ENCODE measurements at places on chromosomes 7 and 10.

DNA sequence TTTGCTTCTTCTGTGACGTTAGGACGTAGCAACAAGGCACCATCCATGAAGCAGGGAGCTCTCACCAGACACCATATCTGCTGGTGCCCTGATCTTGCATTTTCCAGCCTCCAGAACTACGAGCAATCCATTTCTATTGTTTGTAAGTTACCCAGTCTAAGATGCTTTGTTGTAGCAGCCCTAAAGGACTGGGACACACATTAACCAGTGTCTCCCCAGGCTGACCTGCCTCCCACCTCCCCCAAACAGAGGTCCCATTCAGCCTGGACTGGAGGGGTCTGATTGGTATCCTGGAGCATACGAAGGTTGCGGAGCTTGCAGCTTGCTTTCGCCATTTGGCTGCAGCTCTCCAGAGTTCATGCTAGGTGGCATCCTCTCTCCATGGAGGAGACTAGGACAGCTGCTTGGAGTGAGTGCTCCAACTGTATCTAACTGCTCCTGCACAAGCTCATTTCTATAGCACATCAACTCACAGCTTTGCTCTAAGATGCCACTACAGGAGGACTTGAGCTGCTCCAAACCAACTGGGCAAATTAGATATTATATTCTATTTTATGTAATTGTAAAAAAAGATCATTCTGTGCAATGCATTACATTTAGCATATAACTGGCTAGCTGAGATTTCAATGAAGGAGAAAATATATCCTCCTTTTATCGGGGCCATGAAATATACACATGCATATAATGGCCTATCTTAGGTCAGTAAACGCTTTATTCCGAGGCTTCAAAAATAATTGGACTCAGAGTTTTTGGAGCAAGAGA lies 8.0 kb upstream of the GRK5 start:
- peak; percentile 60 for DNase-seq

- no peak for DNase-seq
These were observed 216.8 kb downstream of the PTEN start for GRCh38 chr10:88080213-88080612.

GRCh38 chr7:21587139-21587784 lies 44.4 kb downstream of the DNAH11 start:
- DNase-seq: no peak

DNA sequence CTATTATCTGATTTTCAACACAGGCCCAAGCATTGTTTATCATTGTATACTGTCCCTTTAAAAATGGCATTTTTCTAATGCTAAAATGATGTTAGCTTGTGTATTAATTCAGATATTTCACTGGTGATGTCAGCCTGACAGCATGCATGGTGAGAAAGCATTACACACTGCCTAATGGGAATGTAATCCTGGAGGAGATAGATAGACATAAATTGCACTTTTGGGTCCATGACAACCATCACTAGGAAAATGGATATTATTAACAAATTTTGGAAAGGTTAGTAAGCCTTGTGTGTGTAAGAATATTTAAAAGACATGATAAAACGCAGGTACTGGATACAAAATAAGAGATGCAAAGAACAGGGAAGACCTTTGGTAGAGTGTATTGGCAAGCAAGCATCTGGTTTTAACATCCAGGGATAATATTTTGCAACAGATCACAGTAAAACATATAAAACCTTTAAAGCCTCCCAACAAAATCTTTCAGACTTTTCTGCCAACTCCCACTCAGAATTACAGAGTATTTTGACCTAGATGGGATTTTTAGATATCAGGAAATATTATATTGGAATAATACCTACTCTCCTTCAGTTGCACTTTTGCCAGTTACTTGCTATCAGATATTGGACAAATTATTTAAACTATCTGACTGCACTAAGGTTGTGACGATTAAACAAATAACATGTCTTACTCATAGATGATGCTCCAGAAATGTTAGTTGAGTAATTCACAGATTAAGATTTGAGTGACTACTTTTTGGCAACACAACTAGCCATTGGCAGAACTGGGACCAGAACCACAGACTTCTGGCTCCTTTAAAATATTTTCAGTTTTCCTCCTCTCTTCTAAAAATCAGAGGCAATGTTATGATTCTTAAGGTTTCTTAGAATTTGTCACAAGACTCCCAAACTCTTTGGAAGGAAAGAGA lies 291.6 kb upstream of the SEMA3C start:
- no peak for DNase-seq

DNA sequence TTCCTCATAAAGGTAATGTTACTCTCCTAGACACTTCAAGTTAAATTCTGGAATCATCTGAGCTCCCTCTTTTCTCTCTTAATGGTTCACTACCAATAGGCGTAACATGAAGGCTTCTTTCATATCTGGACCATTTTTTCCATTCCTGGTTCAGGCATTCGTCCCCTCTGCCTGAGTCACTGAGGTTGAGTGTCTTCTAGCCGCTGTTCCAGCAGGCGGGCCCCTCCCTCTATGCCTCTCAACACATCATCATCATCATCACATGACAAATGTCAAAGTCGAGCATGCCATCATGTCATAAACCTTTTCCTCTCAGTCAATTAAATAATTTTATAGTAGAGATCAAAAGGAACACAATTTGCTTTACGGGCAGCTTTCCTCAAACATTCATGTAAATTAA lies 168.9 kb upstream of the ASAH2 start:
- no peak for DNase-seq

DNA sequence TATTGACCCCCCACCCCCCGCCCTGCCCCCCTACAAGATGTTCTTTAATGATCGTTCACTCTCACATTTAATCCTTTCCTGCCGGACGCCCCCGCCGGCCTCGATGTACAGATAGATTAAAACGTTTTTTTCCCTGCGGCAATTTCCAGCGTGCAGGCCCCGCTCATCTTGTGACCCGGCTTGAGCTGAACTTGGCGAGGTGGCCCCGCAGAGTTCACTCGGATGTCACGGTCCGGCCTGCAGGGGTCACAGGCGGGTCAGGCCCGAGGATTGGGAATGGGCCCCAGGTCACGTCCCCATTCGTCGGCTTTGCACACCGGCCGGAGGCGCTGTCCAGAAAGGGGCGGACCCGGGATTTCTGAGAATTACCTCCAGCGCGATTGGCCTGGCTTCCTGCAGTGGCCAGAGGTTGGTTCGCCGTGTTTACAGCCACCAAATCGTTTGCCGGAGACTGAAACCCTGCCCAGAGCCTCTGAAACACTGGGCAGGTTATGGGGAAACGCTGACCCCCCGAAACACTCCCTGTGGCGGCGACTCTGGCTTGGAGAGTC lies 1.9 kb upstream of the CYP26A1 start:
- no peak for DNase-seq

DNA sequence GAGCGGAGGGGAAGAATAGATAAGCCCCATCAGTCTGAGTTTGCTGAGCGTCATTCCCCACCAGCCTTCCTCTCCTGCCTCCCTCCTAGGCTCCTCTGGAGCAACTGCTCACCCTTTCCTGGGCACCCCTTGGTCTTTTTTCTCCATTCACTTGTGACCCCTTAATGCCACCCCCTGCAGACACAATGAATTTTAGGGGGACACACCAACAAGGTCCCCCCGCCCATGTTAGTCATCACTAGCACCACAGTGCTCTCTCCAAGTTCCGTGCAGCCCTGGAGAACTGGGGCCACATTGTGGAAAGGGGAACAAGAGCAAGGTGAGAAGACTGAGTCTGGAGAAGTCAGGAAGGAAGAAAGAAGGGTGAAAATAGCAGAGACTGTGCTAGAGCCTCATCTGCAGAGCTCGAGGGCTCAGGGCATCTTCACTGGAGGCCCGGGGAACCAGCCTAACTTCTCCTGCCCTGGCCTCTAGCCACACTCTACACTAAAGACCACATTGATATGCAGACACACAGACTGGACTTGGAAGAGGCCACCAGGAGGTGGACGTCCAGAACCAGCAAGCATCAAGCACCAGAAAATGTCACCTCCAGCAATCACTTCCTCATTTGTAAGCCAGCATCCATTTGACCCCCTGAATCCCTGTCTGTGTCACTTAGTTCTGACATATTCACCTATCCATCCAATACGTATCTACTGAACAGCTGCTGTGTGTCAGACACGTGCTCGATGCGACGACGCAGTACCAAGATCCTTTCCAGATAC lies 17.5 kb downstream of the RGR start:
- no peak for DNase-seq

DNA sequence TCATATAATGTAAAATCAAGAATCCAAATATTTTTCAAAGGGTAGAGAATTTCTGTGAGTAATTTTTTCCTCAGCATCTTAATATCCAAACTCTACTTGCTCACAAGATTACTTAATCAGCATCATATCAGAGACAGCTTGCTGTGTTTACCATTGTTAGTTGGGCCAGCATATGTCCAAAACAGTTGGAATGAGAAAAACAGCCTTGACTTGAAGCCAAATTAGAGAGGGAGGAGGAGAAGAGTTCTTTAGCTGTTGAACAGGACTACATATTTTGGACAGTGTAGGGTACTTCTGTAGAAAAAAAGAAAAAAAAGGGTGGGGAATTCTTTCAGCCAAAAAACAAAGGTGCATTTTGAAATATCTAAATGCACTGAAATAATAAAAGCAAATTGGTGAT lies 69.8 kb downstream of the HDAC9 start:
- no peak for DNase-seq

DNA sequence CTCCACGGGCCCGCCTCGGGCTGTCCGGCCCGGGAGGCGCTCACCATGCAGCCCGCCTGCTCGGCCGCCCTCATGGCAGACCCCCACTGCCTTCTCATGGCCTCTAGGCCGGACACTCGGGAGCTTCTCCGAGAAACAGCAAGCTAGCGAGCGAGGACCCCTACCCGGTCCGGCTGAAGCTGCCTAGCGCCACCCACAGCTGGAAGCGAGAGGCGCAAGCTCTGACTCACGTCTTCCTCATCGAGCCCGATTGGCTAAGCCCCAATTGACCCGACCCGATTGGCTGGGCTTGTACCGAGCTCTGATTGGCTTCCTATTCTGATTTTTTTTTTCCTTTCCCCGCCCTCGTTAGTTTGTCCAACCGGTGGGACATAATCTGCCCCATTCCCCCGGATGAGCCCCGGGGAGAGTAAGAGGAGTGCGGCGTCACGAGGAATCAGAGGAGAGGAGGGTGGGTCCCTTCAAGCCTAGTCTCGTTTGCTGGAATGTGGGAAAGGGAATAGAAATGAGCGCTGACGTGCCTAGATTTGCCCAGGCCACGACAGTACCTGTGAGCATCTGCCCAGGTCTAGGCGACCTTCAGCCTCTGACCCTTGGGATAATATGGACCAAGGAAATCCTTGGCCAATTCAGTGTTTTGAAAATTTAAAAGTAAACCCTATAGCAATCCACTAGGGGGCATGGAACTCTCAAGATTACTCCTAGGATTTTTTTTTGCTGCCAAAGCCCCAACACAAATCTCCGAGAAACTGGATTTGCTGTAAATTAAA lies at the start of gene TYSND1:
TSS of gene TYSND1 (minus strand) at position 212 of the 770 bp plus-strand sequence. CDS start at position 98, 114 bp downstream.
- DNase-seq: peak; percentile 94

- DNase-seq: no peak
These were observed 250.1 kb downstream of the ABCA13 start for GRCh38 chr7:48421357-48421756.

GRCh38 chr7:94472608-94473007 lies 37.0 kb upstream of the CASD1 start:
- no peak for DNase-seq

DNA sequence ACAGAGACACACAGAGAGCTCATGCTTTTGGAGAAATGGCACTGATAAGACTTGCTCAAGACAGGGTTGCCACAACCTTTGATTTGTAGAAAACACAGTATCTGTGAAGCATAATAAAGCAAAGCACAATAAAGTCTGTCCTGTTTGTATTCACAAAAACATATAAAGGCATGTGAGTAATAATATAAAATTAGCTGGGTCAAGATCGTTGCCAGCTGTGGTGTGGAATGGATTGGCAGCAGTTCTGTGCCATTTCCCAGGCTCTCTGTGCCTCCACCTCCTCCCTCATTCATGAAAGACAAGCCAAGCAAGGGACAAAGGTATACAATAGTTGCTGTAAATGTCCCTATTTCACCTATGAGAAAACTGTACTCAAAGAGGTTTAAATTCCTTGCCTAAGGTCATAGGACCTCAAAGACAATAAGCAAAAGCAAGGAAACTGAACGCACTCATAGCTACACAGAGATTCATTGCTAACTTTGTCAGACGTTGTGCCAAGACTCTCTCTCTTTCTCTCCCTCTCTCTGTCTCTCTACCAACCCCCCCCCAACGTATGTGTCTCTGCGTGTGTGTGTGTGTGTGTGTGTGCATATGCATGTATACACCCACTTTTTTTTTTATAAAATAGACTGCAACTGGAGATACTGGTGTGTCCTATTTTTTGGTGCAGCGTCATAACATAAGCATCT lies 31.8 kb downstream of the CHST3 start:
- no peak for DNase-seq

DNA sequence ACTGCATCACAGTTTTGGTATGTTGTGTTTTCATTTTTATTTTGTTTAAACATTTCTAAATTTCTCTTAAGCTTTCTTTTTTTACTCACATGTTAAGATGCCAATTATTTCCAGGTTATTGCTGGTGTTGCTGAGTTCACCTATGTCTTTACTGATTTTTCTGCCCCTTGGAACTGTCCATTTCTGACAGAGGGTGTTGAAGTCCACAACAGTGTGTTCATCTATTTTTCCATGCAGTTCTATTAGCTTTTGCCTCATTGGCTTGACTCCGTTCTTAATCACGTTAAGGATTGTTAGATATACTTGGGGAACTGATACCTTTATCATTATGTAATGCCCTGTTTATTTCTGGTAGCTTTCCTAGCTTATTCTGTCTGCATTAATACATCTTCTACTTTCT lies 158.0 kb upstream of the TCERG1L start:
- DNase-seq: no peak

- DNase-seq: no peak
These were observed at the start of gene DLX6 for GRCh38 chr7:97005183-97006054. TSS of gene DLX6 (plus strand) at chr7:97005553. CDS start at chr7:97005978, 425 bp downstream.

- no peak for DNase-seq
These were observed 63.4 kb upstream of the GSDME start for GRCh38 chr7:24820730-24821044.

- no peak for DNase-seq
These were observed 43.3 kb upstream of the CCDC6 start for GRCh38 chr10:59949608-59950007.
